ENCODE measurements at places on chromosomes 4 and X. TPM values are rescaled to one million over a fixed set of nuclear protein-coding genes. Genes with fewer than 3 reads are reported as not detected.

Gene TLR2
- 1.3 TPM for total RNA-seq

Gene CENPVL2
- total RNA-seq = not detected

Gene CPLX1
- 0.14 TPM for total RNA-seq

Gene FRG2
- not detected for total RNA-seq

Gene FRMD7
- not detected for total RNA-seq

Gene HSPA4L
- 23.8 TPM for total RNA-seq

Gene PNMA6F
- not detected for total RNA-seq

Gene GLRB
- 4.8 TPM for total RNA-seq

Gene TIMP1
- total RNA-seq = 48.8 TPM

Measured in pulmonary artery endothelial cell (primary cell).